Foreskin keratinocyte (primary cell): ENCODE measurements at places on chromosomes 5 and 9. TPM values are rescaled to one million over a fixed set of nuclear protein-coding genes. Genes with fewer than 3 reads are reported as not detected.

GRCh38 chr5:94972268-94972667, 312.6 kb downstream of the MCTP1 start:
- no peak for DNase-seq

DNA sequence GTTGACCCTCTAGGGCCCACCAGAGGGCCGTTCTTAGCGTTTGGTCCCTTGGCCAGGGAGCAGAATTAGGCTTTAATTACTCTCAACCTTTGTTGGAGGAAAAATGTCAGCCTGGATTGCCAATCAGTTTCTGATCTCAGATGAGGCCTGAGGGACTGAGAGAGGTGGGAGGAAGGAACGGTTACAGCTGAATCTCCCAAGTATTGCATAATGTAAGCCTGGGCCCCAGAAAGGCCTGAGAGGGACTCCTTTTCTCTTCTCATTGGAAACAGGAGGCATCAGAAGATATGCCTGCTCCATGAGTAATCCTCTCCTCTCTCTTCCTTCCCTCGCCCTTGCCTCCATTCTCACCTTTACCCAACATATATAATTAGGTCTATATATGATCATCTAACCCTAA, 105.7 kb downstream of the INSYN2B start:
- DNase-seq = no peak

DNA sequence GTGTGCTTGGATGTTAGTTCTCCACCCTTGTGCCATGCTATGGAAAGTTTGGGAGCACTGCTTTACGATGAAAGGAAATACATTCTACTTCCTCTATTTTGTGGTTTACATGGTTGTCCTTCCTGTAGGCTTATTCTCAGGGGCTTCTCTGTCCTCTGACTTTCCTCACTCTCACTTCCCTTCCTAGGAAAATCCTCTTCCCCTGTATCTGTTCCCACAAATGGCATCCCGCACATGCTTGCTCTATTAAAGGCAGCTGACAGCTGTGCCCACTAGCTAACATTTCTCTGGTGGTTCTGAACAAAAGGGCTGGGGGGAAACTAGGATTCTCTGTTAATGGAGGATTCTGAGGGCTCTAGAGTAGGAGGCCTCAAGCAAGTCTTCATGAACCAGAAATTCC, 52.4 kb downstream of the FAM170A start:
- DNase-seq = no peak

DNA sequence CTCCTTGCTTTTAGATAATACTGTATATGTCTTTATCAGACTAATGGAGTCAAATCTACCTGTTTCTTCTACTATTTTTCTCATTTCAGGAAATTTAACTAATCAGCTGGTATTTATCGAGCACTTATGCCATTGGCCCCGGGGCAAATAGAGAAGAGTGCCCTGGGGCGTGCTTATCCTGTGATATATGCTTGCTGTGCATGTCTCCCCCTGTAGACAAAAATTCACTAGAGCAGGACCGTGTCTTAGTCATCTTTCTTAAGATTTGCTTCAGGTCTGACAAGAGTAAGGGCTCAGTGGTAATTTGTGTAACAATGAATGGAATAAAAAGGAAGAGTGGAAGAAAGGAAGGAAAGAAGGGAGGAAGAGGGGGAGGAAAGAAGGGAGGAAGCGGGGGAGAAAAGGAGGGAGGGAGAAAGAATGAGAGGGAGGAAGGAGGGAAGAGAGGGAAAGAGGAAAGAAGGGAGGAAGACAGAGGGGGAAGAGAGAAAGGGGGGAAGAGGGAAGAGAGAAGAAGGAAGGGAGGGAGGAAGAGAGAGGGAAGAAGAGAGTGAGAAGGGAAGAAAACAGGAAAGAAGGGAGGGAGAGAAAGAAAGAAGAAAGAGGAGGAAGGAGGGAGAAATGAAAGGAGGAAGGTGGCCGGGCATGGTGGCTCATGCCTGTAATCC, 295.7 kb upstream of the PANK3 start:
- no peak for DNase-seq

GRCh38 chr5:172131690-172132089, 56.3 kb downstream of the STK10 start:
- DNase-seq = no peak

GRCh38 chr9:76114144-76114543, 223.7 kb downstream of the PCSK5 start:
- no peak for DNase-seq

DNA sequence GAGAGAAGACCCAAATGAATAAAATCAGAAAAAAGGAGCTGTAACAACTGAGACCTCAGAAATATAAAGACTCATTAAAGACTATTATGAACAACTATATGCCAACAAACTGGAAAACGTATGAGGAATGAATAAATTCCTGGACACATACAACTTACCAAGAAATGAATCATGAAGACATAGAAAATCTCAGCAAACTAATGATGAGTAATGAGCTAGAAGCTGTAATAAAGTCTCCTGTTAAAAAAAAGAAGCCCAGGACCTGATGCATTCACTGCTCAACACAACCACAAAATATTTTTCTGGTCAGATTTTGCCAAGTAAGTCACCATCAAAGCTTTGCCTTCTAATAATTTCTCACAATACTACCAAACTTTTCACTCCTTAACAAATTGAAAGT, 666.7 kb downstream of the LRRC70 start:
- peak; percentile 79 for DNase-seq

GRCh38 chr9:128690684-128691034, 1.6 kb downstream of the SET start:
- peak; percentile 17 for DNase-seq

- DNase-seq = no peak
These were observed 51.9 kb downstream of the GALNT10 start for GRCh38 chr5:154242442-154242841.

GRCh38 chr5:142935014-142935413, 164.8 kb downstream of the ARHGAP26 start:
- no peak for DNase-seq

DNA sequence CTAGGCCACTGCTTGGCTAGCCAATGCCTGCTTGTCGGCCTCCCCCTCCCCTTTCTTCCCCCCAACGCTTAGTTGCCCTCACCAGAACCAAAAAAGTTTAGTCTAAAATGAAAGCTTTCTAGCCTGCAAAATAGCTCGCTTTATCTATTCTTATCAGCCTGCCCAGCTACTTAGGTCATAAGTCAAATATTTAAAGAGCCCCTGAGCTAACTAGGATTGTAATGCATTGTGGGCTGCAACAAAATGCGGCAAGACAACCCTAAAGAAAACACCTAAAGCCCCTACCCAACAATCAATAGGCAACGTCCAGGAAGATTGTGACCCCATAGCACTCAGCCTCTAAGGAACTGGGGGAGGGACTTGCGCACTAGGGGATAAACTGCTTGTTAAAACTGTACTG, 38.6 kb upstream of the PCSK5 start:
- no peak for DNase-seq

DNA sequence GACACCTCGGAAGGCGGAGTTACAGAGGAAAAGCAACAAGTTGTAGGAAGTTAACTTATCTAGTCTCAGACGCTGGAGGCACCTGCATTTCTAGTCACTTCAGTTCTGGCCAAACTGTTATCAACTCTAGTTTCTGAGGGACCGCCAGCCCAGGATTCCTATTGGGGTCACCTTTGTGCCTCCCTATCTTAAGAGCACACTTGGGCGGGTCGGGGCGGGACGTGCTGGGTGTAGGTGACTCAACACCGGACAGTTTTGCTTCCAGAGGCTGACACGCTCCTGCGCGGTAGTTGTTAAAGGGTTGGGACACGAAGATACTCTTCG, 679 bp upstream of the KDM4C start:
- DNase-seq = peak; percentile 86

GRCh38 chr9:2853517-2853916, 9.6 kb upstream of the PUM3 start:
- DNase-seq = peak; percentile 56

GRCh38 chr9:126705767-126706697, 92.3 kb downstream of the LMX1B start:
- DNase-seq = no peak

- no peak for DNase-seq
These were observed 11.9 kb downstream of the SMIM23 start for GRCh38 chr5:171797543-171797942.

GRCh38 chr5:151692312-151692711, 5.6 kb upstream of the SPARC start:
- DNase-seq = no peak

- no peak for DNase-seq
These were observed 340.9 kb downstream of the RASEF start for GRCh38 chr9:82722051-82722450.

- no peak for DNase-seq
These were observed 81.2 kb upstream of the APC start for GRCh38 chr5:112656451-112656850.

- DNase-seq = no peak
These were observed 65.9 kb upstream of the DAP start for GRCh38 chr5:10826971-10827370.

GRCh38 chr5:40006260-40006659, 581.5 kb upstream of the DAB2 start:
- DNase-seq = no peak

GRCh38 chr5:172722327-172722815, 48.6 kb downstream of the DUSP1 start:
- no peak for DNase-seq

DNA sequence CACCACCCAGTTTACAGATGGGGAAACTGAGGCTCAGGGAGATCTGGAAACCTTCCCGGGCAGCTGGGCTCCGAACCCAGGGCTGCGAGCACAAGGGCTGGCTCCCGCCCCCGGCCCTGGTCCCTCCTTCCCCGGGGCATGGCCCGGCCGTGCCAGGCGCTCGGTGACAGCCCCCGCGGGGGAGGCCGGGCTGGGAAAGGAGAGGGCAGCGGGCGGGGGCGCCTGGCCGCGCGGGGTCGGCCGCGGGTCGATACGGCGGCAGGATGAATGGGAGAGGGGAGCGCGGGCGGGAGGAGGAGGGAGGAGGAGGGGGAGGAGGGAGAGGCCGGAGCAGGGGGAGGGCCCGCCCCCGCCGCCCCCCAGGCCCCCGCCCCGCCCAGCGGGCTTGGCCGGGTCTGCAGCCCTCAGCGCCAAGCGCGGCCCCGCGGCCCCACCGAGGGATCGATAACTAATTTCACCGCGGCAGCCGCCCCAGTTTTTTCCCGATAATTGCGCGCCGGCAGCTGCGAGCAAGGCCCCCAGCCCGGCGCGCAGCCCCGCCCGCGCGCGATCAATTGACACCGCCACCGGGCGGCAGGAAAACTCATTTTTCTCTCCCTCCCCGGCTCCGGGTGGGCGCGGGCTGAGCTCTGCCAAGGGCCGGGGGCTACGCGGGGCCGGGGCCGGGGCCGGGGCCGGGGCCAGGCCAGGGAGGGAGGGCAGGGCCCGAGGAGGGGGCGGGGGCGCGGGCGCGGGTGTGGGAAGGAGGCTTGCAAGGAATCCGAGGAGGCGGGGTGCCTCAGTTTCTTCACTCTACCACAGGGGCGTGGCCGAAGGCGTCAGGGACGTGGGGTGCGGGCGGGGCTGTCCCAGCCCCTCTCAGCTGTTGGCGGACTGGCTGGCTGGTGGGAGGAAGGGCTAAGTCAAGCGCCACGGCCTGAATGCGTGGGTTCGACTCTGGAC, 52.1 kb downstream of the C9orf50 start:
- DNase-seq = no peak

DNA sequence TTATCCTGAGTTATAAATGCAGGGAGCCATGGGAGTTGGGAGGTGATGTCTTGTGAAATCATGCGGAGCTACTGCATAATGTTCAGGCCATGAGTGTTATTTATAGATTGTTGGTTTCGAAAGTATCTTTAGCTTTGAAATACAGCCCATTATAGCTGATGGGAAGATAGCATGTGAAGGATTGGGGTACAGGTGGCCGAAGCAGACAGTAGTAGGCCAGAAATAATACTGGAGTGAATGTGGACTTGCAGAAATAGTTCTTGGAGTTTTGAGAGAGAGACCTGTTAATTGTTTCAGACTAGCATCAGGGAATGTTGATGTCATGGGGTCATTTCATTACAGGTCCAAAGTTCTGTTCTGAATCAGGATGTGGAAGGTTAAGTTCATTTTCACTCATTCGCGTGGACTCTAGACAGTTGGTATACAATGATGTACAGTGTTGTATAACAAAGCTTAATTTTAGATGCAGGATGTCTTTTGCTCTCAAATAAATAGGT, 3.8 kb downstream of the ATP6V1G1 start:
- no peak for DNase-seq

- no peak for DNase-seq
These were observed 181.4 kb upstream of the SMIM23 start for GRCh38 chr5:171604195-171604594.

GRCh38 chr5:142399891-142400290, 75.1 kb upstream of the SPRY4 start:
- DNase-seq = peak; percentile 43

DNA sequence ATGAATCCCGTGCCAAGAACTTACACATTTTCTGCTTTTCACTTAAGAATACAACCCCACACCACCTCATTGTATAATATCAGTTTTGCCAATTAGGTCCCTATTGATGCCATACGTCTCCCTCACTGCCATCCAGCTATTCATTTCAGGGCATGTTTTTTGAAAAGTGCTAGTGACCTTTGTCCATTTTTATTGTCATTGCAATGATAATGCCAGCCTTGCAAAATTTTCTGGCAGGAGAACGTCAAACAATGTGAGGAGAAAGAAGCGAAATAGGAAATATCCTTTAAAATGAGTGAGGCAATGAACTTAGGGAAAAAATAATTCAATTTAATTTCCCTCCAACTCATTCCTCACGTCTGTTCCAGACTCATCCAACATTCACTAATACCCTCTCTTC, 111.8 kb upstream of the CKMT2 start:
- no peak for DNase-seq

DNA sequence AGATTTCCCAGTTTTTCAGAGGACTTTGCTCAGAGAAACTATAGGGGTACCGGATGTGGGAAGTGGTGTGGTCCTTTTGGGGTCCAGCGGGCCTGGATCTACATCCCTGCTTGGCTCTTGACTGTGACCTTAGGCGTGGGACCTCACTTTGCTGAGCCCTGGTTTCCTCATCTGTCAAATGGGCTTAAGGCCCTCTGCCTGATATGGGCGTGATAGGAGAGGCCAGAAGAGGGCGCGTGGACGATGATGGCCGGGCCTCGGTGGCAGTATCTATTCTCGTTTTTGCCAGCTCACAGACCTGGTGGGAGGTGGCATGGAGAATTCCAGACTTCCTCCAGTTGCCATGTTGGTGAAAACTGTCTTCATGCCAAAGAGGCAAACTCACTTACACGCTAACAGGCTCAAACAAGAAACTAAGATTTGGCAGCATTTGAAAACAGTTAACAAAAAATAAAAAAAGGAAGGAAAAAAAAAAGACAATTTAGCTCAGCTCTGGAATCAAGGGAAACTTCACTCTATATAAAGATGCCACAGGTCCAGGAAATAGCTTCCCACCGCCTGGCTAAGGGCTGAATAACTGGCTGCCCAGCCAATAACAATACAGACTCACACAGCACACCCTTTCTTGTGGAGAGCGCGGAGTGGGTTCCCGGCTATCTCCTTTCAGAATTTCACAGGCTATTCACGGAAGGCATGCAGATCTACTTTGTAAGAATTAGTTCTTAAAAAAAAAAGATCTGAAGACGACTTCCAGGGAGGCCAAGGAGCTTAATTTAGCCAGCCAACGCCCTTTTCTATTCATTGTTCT, 1.7 kb downstream of the SH3PXD2B start:
- DNase-seq = peak; percentile 71

The TSC1 gene
- polyA plus RNA-seq = 6.7 and 6.9 TPM in 2 replicates

The LCN10 gene
- polyA plus RNA-seq = not detected in 2 replicates

The SLC45A2 gene
- polyA plus RNA-seq = not detected in 2 replicates

The CWC27 gene
- 24.0 and 24.8 TPM in 2 replicates for polyA plus RNA-seq

The TMEM171 gene
- 8.7 and 9.6 TPM in 2 replicates for polyA plus RNA-seq

The FAM163B gene
- polyA plus RNA-seq = not detected in 2 replicates
